ENCODE measurements at places on chromosomes 12 and 14.

DNA sequence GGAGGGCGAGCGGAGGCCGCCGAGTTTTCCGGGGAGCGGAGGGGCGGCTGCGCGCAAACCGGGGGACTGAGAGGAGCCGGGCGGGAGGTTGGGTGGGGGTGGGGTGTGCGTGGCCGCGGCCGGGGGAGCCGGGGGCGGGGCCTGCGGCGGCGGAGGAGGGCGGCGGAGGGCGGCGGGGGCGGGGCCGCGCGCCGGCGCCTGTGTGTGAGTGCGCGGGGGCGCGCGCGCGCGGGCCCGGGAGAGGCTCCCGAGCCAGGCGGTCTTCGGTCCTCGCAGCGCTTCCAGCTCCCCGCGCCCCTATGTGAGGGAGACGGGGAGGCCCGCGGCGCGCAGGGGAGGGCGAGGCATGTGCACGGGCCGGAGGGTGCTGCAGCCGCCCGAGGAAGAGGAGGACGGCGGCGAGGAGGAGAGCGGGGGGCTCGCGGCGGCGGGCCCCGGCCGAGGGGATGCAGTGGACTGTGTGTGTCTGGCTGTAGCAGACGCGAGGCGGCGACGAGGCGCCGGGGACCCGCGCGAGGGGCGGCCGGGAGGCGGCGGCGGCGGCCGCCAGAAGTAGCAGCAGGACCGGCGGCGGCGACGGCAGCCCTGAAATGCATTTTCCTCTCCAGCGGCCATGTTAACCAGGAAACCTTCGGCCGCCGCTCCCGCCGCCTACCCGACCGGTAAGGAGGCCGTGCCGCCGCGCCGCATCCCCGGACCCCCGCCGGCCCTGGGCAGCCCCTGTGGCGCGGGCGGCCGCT lies at the start of gene DYRK2:
DYRK2 (plus strand) TSS at position 225 of the 740 bp plus-strand sequence; CDS start at position 614, 389 bp downstream.
- peak; percentile 56 for DNase-seq

DNA sequence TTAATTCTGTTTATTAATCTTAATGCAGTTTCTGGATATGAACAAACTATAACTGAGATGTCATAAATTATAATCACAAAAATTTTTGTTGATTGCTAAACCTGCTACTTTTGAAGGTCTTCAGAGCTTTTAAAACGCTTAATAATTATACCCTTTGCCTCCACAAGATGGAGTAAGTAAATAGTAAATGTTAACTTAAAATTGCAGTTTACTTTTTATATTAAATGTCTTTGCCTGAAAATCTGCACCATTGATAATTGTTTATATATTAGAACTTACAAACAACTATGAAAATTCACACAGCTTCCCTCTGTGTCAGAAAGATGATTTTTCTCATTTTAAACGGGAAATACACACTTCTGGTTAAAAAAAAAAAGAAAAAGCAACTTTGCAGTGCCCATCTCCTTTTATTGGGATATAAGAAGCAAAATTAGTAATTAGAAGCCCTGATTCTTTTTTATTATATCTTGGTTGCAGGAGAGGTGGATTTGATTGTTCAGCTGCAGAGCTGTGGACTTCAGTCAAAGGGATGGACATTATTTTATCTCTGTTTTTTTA lies 35.6 kb downstream of the SCFD1 start:
- no peak for DNase-seq

- peak; percentile 22 for DNase-seq
Observed at GRCh38 chr12:59803735-59804134, 207.9 kb downstream of the SLC16A7 start.

DNA sequence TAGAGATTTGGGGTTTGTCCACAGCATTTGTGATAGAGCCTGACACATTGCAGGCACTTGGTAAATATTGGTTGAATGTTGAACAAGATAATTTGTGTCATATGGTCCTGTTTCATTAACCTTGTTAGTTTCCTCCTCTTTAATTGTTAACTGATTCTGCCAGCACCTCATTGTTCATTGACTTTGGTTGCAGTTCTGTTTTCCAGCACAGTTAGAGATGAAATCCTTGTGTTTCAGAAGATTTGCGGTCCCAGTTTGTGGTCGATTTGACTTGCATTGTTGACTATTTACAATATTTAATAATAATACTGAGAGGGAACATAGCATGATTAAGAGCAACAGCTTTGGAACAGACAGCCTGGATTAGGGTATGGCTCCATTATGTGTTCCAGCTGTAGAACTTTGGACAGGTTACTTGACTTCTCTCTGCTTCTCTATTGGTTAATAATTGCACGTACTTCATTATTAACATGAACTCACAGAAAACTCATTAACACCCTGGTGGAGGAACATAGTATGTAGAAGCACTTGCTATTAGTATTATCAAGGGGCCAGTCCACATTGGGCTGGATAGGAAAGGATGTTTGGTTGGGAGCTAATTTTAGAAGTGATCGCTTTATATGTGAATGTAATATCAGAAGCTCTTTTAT lies 8.7 kb downstream of the DRAM1 start:
- no peak for DNase-seq

- DNase-seq: no peak
Observed at GRCh38 chr12:104352106-104352713, 48.7 kb downstream of the EID3 start.

- DNase-seq: no peak
Observed at GRCh38 chr12:12372946-12373722, 16.3 kb downstream of the BORCS5 start.
